ENCODE measurements at places on chromosomes 16 and 17. TPM values are rescaled to one million over a fixed set of nuclear protein-coding genes. Genes with fewer than 3 reads are reported as not detected.
A peak's percentile ranks its signal among the peaks of the same experiment; 100 is the strongest.

The ERAL1 gene
- 20.8 TPM for total RNA-seq

The FAM234A gene
- total RNA-seq, result 67.0 TPM

The CDH15 gene
- total RNA-seq, result 0.99 TPM

The MIEF2 gene
- total RNA-seq, result 16.2 TPM

The CCL4 gene
- not detected for total RNA-seq

The ALDOC gene
- 59.3 TPM for total RNA-seq

The CACNG5 gene
- not detected for total RNA-seq

The GPS2 gene
- total RNA-seq, result 38.5 TPM

The SEPTIN1 gene
- 0.26 TPM for total RNA-seq

The KRTAP4-3 gene
- not detected for total RNA-seq

The LRRC46 gene
- under 0.01 TPM for total RNA-seq

The SCARF1 gene
- total RNA-seq, result 0.99 TPM

The MPP2 gene
- 1.3 TPM for total RNA-seq

DNA sequence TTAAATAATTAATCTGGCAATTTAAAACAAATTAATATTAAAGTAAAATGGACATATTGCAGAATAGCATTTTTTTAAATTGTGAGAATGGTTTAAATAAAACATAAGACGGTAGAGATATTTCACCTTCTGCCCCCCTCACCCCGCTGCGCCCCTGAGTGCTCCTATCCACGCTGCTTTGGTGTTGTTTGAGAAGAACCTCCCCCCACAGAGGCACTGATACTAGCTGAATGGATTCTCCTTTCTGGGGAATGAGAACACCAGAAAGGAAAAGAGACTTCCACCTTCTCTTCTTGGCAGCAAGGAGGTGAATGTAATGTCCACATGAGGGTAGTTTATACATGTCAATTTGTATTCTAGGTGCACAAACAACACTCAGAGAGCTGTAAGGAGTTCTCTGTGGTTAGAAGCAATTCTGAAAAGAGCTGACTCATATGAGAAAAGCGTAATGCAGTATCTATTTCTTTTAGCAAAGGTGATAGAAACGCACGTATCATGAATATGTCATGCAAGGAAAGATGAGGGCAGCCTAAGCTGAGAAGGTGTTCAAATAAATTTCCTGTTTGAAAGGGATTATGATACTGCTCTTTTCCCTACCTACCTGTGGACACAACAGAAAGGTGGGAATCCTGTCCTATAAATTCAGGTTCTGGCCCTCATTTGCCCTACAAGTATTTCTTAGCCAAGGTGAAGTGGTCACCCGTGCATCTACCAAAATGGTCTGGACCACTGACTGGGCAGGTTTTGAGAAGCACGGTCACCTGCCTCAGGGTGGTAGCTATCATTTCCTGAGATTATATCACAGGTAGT is 126.9 kb downstream of the PARN start:
- peak; percentile 90 for DNase-seq

GRCh38 chr17:45034599-45034998 is 16.8 kb downstream of the DCAKD start:
- DNase-seq, result no peak

- DNase-seq, result no peak
Measured at GRCh38 chr17:79654960-79655382, 44.1 kb upstream of the RBFOX3 start.

DNA sequence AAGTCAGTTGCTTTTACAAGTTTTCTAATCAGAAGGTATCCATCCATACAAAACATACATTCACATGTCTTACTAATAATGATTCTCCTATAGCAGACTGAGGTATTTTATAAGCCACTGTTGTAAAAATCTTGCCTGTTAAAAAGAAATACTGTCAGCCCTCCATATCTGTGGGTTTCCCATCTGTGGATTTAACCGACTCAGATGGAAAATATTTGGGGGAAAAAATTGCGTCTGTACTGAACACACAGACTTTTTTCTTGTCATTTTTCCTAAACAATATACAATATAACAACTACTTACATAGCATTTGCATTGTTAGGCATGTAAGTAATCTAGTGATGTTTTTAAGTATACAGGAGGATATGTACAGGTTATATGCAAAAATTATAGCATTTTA is 90.4 kb downstream of the PARN start:
- DNase-seq, result no peak

DNA sequence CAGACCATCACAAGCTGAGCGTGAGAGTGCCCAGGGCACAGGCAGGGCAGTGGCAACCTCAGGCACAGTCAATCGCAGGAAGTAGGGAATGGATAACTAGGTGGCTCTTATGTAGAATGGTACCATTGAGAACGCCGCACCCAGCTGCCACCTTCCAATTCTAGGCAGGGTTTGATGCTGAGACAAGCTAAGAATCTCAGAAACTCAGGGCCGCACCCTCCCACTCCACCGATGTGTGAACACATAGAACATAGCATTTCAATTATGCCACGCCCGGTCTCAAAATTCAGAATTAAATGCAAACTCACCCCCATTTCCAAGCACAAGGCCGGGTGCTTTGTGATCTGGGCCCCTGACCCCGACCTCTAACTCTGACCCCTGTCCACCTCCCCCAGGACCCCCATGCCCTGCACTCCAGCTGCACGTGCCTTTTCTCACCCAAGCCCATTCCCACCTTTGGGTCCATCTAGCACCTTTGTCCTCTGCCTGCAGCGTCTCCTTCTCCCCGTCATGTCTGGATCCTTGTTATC is 178.4 kb downstream of the C16orf95 start:
- no peak for DNase-seq

DNA sequence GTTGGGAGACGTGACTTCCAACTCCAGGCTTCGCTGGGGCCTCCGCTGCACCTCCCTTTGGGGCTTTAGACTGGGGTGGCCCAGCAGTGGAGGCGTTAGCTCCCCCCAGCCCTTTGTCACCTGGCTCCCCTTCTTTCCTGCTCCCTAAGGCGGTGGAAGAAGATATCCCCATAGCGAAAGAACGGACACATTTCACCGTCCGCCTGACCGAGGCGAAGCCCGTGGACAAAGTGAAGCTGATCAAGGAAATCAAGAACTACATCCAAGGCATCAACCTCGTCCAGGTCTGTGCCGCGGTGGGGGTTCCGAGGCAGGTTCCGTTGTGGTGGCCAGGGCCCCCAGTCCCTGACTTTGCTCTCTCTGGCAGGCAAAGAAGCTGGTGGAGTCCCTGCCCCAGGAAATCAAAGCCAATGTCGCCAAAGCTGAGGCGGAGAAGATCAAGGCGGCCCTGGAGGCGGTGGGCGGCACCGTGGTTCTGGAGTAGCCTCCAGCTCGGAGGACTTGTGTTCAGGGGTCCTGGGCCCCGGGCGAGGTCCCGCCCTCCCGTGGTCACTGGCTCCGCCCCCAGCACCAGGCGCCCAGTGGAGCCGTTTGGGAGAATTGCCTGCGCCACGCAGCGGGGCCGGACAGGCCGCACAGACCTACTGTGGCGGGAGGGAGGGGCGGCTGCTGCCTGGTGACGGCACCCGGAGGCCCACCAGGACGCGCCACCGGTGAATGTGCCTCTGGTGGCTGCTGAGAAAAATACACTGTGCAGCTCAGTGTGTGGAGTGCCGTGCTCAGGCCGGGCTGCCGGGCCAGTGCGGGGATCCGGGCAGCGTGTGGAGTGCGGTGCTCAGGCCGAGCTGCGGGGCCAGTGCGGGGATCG is 3.8 kb downstream of the MRPL12 start:
- DNase-seq, result no peak

- DNase-seq, result no peak
Measured at GRCh38 chr16:56931271-56931891, 561 bp upstream of the HERPUD1 start.

DNA sequence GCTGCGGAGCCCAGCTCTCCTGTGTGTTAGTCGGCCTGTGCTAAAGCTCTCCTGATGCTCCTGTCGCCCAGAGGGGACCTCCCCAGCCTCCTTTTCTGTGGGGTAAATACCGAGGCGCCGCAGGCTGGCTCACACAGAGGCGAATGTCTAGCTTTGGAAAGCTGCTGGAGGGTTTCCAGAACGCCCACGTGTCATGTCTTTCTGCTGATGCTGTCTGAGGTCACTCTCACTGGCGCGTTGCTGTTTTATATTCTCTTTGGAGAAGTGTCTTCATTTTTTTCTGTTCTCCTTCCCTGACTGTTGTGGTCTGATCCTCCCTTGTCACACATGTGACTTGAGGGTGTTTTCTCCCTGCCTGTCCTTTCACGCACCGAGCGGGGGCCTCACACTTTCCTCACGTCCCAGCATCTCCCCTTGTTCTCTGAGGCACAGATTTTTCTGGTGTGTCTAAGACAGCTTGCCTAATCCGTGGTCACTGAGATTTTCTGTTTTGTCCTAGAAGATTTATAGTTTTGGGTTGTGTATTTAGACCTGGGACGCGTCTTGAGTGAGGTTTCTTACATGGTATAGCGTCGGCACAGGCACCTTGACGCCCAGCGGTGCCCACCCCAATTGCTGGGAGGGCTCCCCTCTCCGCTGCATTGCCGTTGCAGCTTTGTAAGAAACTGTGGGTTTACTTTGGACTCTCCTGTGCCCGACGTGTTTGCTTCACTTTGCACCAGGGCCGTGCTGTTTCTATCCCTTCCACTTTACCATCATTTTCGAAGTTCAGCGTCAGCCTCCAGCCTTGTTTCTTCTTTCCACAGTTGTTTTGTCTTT is 92.1 kb upstream of the ZNF750 start:
- peak; percentile 93 for DNase-seq

DNA sequence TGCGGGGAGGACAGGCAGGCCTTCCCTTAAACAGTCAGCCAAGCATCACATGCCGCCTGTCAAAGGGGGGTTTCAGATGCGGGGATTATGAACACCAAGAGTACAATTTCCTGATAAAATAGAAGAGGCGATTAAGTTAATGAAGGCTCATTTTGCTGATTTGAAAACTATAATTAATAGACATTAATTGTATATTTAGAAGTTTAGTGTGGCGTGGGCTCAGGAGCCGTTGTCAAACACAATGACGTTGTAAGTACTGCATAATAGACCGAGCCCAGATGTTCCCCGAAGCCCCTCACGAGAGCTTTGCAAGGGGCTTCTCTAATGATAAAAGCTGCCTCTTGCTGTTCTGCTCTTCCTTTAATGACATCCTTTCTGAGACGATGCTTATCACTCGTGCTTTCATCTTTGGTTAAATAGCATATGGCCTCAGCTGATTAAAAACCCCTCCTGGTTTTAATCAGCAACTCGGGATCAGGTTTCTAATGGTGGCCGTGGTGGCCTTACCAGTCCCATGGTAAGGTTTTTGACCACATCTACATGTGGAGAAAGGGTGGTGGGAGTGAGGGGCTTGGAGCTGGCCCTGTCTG is 28.2 kb downstream of the SNX20 start:
- no peak for DNase-seq

DNA sequence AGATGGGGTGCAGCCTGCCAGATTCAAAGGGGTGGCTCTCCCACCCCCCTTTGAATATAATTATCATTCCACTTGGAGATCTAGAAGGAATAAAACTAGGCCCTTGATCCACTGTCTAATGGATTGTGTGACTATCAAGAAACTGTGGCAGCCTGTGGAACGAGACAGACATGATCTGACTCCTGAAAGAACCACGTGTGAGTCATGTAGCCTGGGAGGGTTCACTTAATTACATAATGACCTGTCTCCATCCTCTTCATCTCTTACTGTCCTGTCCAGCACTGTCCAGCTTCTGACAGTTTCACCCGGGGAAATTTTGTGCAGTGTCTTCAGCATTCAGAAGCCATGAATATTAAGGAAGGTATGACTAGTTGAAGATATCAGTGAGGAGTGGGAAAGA is 43.3 kb upstream of the CDH13 start:
- peak; percentile 49 for DNase-seq
